MG63 (cell line): ENCODE measurements at places on chromosomes 7 and 10. TPM values are rescaled to one million over a fixed set of nuclear protein-coding genes. Genes with fewer than 3 reads are reported as not detected.

GRCh38 chr7:156829669-156830336 lies 63.2 kb downstream of the LMBR1 start:
- no peak for DNase-seq

- DNase-seq = no peak
Measured at GRCh38 chr7:148761499-148762278, 63.0 kb downstream of the CUL1 start.

DNA sequence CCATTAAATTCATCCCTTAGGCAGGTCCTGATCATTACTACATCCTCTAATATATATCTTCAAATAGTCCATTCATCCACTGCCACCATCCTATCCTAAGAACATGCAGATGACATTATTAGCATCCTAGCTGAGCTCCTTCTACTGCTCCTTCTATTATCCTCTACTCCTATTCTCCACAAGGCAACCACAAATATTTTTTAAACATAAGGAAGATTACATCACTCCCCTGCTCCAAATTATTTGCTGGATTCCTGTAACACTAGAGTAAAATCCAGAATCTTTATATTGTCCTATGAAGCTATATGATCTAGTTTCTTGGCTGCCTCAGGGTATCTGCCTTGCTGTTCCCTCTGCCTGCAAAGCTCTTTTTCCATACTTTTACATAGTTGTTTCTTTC lies 176.3 kb upstream of the SLC26A5 start:
- DNase-seq = no peak

DNA sequence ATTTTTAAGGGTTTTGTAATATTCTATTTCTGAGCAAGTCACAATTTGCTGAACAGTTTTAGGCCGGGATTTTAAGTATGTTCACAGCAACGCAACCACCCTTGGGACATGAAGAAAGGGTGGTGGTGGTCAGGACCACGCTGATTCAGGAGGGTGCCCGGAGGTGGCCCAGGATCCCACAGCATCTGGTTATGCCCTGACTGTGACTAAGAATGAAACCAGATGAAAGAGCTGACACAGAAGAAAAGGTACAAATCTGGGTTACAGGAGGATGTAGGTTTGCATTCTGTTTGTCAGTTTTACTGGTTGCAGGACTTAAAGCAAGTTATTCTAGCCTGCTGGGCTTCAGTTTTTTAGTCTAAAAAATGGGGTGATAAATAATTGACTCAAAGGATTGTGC lies 279.7 kb downstream of the CCSER2 start:
- no peak for DNase-seq

GRCh38 chr10:132612571-132613504 lies 75.3 kb downstream of the INPP5A start:
- no peak for DNase-seq

DNA sequence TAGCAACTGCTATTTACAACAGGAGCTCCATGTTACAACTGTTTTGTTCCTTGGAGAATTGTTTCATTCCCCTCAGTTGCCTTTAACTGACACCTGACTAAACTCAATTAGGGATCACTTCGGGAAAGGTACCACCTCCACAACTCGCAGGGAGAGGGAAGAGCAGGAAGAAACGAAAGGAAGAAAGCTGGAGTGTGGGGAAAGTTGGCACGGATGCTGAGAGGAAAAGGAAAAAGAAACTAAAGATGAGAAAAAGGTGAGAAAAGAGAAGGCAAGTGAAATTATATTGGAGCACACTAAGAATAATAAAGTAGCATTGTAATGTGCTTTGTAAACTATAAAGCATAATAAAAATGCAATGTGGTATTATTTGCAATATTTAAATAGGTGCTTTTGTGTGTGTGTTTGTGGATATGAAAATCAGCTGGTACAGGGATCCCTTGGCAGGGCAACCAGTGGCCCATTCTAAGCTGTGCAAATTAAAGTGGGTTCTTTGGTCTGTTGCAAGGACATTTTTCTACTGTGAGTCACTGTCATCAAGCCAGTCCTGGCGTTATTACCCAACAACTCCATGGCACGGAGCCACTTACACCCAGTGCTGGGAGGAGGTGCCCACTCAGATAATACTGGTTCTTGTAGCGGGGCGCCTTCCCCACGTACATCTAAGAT lies 45.9 kb downstream of the HIPK2 start:
- DNase-seq = peak; percentile 70

DNA sequence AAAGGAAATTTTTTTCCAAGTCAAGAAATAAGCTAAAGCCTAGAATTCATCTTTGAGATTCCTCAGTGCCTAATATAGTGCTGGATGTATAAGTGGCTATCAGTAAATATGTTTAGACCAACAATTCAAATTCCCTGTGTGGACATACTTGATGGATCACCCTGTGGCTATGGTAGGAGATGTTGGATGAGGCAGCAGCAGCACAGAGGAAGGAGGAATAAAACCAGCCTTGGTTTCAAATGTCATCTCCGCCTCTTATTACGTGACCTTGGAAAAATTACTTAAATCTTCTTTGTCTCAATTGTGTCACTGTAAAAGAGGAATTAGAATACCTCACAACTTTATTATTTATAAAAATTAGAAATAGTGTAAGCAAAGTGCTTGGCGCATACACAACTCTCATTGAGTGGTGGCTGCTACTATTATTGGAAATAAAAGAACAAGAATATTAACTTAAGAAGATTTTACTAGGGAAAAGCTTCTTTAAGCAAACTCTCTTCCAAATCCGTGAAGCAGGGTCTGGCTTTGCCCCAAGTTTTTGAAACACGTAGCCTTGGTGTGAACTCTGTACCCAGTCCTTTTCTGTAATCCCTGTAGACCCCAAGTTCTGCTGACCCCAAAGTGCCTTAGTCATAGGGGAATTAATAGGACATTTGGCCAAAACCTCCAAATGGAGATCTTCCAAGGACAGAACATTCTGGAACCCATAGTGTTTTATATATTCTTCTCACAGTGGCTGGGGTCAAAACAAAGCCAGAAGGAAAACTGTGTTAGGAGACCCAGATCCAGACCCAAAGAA lies 283.8 kb downstream of the PTEN start:
- no peak for DNase-seq

DNA sequence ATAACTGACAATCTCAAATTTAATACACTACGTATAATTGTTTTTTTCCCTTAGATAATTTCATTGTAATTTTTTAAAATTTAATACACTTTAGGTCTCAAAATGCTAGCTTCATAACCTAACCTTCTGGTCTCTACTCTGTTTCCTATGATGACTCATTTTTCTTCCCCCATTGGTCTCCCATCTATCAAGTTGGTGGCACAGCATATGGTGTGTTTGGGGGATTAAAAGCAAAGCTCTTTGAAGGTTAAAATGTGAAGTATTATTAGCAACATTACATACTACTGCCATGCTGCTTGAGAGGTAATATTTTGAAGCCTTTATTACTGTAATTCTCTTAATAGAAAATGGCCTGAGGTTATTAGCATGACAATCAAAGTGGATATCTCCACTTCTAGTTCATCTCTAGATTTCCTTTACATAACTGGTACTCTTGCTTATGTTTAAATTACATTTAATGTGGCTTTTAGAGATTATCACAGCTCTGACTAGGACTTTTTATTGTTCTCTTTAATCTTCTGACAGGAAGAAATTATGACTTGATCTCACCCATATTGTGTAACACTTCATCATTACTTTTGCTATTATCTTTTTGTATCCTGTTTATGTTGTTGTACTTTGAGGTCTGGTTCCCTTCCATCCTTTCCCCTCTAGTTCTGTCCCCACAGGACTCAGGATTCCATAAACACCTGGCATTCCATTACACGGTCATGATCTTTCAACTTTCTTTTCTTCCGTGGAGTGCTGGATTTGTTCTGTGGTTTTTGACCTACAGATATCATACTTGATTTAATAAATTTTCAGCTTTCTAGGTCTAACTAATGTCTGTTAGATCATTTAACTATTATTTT lies 185.1 kb downstream of the SEMA3D start:
- DNase-seq = no peak

GRCh38 chr7:138025215-138026186 lies 23.6 kb upstream of the CREB3L2 start:
- DNase-seq = no peak

GRCh38 chr7:137287651-137288258 lies 55.8 kb downstream of the PTN start:
- DNase-seq = no peak

DNA sequence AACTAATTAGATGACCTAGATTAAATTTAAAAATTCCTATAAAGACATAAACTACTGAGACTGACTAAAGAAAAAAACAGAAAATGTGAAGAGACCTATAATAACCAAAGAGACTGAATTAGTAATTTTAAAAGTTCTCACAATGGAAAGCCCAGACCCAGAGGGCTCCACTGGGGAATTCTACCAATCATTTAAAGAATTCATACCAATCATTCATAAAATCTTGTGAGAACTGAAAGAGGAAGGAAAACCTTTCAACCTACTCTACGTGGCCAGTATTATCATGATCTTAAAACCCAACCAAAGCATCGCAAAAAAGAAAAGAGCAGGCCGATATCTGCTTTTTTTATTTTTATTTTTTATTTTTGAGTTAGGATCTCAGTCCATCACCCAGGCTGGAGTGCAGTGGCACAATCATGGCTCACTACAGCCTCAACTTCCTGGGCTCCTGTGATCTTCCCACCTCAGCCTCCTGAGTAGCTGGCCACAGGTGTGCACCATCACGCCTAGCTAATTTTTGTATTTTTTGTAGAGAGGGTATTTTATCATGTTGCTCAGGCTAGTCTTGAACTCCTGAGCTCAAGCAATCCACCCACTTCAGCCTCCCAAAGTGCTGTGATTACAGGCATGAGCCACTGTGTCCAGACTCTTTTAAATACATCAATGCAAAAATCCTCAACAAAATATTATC lies 48.6 kb downstream of the DGKI start:
- DNase-seq = no peak

DNA sequence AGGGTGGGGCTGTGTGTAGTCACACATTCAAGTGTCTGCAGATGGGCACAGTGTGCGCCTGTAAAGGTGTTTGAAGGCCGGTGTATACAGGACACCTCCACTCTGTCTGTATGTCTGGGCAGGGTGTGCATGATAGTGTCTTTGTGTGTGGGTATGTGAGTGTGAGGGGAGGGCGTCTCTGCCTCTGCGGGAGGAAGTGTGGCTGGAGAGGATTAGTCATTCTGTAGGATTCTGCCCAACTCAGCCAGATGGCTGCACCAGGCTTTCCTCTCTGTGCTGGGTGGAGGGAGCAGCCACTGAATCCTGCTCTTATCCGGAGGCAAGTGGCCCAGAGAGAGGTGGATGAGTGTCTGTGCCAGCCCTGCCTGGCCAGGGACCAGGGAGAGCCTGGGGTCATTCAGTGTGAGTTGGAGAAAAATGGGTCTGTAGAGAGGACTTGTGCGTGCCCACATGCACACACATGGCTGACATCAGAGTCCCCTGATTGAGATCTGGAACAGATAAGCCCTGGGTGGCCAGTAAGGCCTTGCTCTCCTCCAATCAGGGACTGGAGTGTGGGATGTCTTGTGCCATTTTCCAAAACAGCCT lies 1.7 kb downstream of the SFXN3 start:
- DNase-seq = peak; percentile 91

- DNase-seq = no peak
Measured at GRCh38 chr7:18290223-18290622, 205.3 kb upstream of the HDAC9 start.

- DNase-seq = peak; percentile 12
Measured at GRCh38 chr7:48875045-48875916, 49.1 kb upstream of the CDC14C start.

The CPED1 gene
- 3.3 and 3.7 TPM in 2 replicates for total RNA-seq

The CASD1 gene
- 3.8 and 7.1 TPM in 2 replicates for total RNA-seq

The METTL2B gene
- total RNA-seq = 17.2 and 19.1 TPM in 2 replicates

The FKBP6 gene
- not detected in 2 replicates for total RNA-seq

The ODAD2 gene
- total RNA-seq = 3.9 TPM in 2 replicates

The PRKCQ gene
- 0.05 and 0.16 TPM in 2 replicates for total RNA-seq

The PLAC9 gene
- total RNA-seq = 2.8 and 3.8 TPM in 2 replicates

The AKR1C4 gene
- total RNA-seq = not detected in 2 replicates
